ENCODE measurements at places on chromosomes 5 and 9.

- no peaks in the 10 kb centered on the region for H3K27me3 ChIP-seq
- no peak for DNase-seq
- no peak overlapping the region for H3K27ac ChIP-seq
- H3K36me3 ChIP-seq, result no peaks in the 10 kb centered on the region
- no peak overlapping the region for H3K4me3 ChIP-seq
Observed at GRCh38 chr9:81694541-81694940, 5.2 kb upstream of the TLE1 start.

GRCh38 chr5:176980818-176981217 is 25.8 kb downstream of the UIMC1 start:
- no peak overlapping the region for H3K4me3 ChIP-seq
- peaks cover 11% of the 10 kb centered on the region for H3K36me3 ChIP-seq

- no peak for DNase-seq
- no peaks in the 10 kb centered on the region for H3K36me3 ChIP-seq
- H3K27me3 ChIP-seq, result no peaks in the 10 kb centered on the region
- no peaks in the 10 kb centered on the region for H3K4me1 ChIP-seq
- no peak overlapping the region for H3K4me3 ChIP-seq
Observed at GRCh38 chr5:96506376-96506775, 73.3 kb upstream of the PCSK1 start.

DNA sequence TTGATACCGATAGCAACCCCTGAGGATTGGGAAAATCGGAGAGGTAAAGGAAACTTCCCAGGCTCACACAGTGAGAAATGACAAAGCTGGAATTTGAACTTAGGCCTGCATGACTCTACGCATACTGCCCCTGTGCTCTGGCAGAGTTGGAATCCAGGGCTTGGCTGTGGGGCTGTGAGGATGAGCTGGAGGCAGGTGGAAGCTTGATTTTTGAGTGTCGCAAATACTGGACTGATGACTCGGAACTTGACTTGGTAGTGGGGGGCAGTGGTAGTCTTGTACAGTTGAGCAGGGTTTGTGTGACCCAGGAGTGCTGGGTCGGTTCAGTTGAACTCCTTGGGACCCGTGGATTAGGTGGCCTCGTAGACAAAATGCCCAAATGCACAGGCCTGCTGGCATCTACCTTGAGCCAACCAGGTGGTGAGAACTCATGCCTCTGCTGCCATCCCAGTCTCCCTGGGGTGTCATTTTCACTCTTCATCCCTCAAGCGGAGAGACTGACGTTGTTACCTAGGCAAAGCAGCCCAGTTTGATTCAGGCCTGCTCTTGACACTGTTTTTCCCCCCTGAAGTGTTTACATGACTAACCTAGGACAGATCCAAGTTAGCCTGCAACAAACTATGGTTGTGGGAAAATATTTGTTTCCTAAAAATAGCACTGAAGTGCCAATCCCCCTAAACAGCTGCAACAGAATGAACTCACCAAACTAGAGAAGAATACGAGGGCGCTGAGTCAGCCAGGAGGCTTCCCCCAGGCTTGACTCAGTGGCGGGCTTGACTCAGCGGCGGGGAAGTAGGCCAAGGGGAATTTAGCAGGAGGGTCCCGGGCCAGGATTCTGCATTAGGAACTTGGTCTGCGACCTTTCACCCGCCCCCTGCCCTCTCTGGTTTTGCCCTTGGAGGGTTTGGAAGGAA is 45.7 kb upstream of the ORM1 start:
- no peaks in the 10 kb centered on the region for H3K36me3 ChIP-seq
- peaks cover 59% of the 10 kb centered on the region for H3K4me1 ChIP-seq
- DNase-seq, result no peak
- no peaks in the 10 kb centered on the region for H3K27me3 ChIP-seq
- no peak overlapping the region for H3K4me3 ChIP-seq

GRCh38 chr9:97357056-97357455 is 49.6 kb downstream of the CCDC180 start:
- H3K27me3 ChIP-seq, result no peaks in the 10 kb centered on the region
- no peaks in the 10 kb centered on the region for H3K36me3 ChIP-seq

DNA sequence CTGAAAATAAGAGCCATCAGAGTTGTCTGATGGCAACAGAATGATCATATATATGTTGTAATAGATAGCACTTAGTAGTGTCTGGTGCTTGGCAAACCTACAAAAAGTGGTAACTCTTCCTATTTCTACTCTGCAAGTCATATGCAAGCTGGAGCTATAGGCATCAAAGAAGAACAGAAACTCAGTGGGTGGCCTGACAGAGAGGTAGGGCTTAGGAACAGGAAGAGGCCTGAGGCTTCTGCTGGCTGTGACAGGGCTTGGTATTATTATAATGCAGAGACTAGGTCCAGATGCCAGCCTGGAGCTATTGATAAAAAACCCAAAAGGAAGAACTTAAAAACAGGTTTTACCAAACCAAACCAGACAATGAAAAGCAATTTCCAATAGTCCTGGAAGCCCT is 4.4 kb upstream of the DIAPH1 start:
- peaks cover 51% of the 10 kb centered on the region for H3K36me3 ChIP-seq
- H3K27me3 ChIP-seq, result no peaks in the 10 kb centered on the region
- DNase-seq, result no peak
- H3K4me1 ChIP-seq, result peaks cover 11% of the 10 kb centered on the region
- no peak overlapping the region for H3K4me3 ChIP-seq

GRCh38 chr5:100905259-100905914 is 2.3 kb upstream of the ST8SIA4 start:
- no peaks in the 10 kb centered on the region for H3K27me3 ChIP-seq
- H3K27ac ChIP-seq, result no peak overlapping the region
- peaks cover 3% of the 10 kb centered on the region for H3K4me1 ChIP-seq
- no peak overlapping the region for H3K4me3 ChIP-seq

GRCh38 chr5:131821221-131821620 is 24.4 kb upstream of the FNIP1 start:
- no peaks in the 10 kb centered on the region for H3K4me1 ChIP-seq
- H3K27me3 ChIP-seq, result no peaks in the 10 kb centered on the region
- no peak for DNase-seq
- H3K27ac ChIP-seq, result no peak overlapping the region
